HCT116 (cell line): ENCODE measurements at places on chromosomes 4 and X.

- no peak for DNase-seq
Observed at GRCh38 chr4:125838924-125839323, 524.2 kb downstream of the FAT4 start.

DNA sequence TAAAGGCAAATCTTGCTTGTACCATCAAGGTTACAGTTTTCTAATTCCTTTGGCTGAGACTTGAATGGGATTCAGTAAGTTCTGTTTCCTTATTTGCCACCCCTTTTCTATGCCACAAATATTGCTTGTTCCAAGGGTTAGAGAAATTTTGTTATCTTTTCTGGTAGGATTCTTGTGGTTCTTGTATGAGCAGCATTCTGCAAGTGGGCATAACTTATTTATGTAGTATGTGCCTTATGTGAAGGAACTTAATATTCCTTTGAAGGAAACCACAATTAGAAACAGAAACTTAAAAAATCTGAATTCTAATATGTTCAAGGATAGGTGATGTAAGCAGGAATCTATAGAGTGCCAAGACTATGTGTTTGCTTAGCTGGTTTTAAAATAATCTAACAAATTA, 53.1 kb upstream of the TSPAN5 start:
- DNase-seq = no peak

- DNase-seq = no peak
Observed at GRCh38 chr4:47238667-47239066, 207.3 kb downstream of the GABRB1 start.

DNA sequence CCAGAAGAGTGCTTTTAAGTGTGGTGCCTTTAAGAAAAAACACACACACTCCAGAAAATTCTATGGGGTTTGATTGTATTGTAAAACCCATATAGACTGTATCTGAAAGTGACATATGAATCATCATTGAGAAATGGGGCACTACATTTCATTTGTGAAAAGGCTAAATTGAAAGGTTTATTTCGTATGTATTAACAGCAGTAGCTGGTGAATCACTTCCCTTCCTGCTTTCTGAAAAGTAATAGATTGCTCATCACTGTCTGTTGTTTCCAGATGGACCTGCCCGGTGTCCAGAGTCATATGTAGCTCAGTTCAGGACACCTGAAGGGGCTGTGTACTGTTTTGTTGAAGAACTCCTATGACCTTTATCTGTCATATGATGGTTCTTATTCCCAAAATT, 28.1 kb upstream of the HPRT1 start:
- no peak for DNase-seq

- DNase-seq = no peak
Observed at GRCh38 chrX:128623361-128623760, 571.2 kb upstream of the ACTRT1 start.

DNA sequence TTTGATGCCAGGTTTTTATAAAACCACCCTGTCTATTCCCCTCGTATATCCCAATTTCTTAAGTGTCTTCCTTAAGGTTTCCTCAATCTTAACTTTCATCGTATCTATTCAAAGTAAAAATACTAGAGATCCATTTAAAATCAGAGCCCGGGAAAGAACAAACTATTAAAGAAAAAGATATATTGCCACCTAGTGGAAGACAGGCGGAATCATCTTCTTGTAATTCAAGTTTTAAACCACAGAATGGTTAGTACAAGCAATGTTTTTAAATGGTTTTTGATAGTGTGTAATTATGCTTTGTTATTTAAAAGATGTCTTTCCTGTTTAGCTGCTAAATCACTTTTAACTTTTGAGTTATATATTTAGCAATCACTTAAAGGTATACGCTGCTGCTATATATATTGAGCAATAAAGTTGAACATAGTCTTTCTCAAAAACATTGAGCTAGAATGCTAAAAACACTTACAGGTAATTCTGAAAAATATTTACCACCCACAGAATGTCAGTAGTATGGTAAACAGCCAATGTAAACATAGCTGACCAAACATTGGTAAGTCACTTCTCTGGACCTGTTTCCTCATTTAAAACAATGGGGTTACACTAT, 18.2 kb downstream of the PRDM8 start:
- DNase-seq = no peak

DNA sequence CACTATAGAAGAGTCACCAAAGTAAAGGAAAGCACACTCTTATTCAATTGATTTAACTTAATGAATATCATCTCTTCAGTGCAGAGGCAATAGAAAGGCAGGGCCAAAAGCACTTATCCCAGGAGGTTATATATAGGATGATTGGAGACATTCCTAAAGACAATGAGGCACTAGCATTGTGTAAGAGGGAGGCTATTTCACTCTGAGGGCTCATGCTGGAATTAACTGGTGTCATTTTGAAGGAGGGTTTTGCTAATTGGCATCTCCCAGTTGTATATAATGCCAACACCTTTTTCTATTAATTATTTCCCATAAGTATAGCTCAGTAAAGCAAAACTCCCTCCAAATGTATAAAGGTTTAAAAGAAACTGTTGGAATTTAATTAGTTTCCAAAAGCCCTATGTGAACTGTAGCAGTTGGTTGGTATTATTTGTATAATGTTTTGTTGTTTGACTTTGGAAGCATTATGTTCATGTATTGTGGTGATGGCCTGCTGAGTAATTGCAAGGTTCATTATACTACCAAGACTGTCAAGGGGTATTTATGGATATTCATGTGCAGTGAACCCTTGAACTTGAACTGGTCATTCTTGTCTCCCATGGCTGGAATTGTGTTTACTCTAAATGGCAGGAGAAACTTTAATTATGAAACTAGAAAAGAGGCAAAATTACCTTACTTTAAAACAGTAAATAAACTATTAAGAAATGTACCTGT, 270.3 kb downstream of the BMPR1B start:
- no peak for DNase-seq

DNA sequence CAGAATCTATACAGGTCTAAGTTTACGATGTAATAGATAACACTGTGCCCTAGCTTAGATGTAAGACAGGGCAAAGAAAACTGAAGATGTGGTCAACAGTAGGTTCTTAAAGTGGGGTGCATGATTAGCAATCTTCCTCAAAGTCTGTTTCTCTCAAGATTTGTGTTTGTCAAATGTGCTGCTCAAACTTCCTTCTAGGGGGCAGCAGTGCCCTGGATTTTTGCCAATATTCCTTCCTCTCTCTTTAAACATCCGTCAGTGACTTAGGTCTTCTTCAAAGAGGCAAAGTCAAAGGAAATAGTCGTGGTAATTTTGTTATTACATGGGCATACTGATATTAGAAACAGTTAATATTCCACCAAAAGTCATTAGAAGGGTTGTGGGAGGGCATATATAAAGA, 4.2 kb upstream of the PDHA2 start:
- peak; percentile 24 for DNase-seq

DNA sequence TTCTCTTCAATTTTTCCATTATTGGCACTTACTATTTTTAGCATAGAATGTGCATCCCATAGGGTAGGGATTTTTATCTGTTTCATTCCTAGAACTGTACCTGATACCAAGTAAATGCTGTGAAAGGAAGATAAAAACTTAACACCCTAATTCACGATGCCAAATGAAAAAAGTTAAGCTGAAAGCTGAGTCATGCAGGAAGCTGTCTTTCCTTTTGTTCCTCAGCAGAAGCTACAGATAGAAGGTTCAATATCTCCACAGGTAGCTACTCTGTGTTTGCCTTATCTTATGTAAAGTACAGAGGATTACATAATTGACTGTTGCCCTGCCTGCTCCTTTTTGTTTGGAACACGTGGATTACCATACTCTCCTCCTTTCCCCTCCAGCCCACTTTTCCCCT, 77.0 kb downstream of the LRP2BP start:
- DNase-seq = no peak

DNA sequence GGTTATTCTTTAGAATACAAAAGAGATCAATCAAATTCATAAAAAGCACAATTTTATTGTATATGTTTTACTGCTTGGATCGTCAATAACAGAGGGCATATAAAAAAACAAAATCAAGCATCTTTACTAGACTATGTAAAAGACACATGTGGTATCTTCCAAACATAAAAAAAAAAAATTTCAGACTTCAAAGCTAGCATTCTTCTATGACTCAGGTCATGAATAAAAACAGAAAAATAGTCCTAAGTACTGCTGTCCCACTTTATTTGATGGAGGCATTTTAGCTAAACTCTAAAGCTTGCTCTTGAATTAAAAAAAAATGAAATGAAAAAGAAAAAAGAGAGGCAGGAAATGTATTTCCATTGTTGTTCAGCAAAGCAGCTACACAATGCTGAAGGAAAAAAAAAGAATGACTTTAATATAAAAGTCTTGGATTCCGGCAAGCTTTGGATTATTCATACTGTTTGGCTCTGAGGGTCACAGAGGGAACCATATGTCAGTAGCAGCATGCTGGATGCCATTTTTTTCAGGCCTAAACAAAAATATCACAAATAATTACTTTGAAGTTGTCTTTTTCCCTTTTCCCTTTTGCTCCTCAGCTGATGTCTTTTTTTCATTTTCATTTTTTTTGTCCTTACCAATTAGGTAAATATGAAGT, 249.1 kb upstream of the DIAPH2 start:
- no peak for DNase-seq

DNA sequence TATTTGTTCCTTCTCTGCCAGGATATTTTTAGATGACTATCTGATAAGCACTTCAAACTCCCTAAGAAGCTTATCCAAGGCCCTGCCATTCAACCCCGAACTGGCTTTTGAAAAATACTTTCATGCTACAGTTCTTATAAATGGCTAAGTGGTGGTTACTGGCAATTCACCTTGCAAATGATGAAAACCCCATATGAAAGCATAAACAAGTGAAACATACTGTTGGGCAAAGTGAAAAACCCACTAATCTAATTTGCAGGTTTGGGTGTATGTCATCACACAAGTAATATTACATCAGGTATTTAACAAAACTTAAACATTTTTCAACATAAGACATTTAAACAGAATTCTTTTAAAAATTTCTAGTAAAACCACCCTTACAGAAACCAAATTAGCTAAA, 31.1 kb downstream of the TAPT1 start:
- DNase-seq = no peak

DNA sequence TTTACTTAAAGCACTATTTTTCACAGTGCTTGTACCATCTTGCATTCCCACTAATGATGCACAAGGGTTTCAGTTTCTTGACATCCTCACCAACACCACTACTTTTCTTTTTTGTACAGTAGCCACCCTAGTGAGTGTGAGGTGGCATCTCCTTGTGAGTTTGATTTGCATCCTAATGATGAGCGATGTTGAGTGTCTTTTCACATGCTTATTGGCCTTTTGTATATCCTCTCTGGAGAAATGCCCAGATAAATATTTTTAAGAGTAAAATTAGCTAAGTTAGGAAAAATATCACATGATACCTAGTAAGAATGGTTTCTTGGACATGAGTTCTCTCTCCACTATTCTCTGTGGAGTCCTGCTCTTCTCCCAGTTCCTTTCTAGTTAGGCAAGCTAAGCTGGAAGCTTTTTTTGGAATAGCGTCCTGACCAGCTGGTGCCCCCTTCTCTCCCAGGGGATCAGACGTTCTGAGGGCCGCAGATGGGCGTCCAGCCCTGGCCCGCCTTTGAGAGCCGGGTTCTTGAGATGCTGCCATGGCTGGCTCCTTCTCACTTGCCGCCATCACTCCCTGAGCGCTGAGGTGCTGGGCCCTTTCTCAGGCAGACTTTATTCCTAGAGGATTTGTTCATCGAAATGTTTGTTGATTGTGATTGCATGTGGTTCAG, 132.1 kb downstream of the ARHGAP10 start:
- DNase-seq = no peak

DNA sequence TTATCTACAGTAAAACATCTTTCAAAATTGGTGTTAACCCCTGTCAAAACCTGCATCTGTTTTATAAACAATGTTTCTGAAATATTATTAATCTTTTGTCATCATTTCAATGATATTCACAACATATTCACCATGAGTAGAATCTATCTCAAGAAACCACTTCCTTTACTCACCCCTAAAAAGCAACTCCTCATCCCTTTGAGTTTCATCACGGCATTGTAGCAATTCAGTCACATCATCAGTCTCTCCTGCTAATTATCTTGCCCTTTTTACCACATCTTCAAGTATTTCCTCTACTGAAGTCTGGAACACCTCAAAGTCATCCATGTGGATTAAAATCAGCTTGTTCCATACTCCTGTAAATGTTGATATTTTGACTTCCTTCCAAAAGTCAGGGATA, 415.3 kb upstream of the TECRL start:
- DNase-seq = no peak

- DNase-seq = no peak
Observed at GRCh38 chrX:141133272-141133671, 43.7 kb downstream of the LDOC1 start.

DNA sequence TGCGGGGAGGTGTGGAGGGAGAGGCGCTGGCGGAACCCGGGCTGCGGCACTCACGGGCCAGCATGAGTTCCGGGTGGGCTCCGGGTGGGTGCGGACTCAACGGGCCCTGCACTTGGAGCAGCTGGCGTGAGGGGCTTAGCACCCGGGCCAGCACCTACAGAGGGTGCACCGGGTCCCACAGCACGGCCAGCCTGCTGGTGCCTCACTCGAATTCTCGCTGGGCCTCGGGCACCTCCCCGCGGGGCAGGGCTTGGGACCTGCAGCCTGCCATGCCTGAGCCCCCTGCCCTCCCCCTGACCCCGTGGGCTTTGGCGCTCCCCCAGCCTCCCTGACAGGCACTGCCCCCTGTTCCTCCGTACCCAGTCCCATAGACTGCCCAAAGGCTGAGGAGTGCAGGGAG, 10.8 kb upstream of the CAMK2D start:
- no peak for DNase-seq
